ENCODE measurements at places on chromosomes 5 and 9. TPM values are rescaled to one million over a fixed set of nuclear protein-coding genes. Genes with fewer than 3 reads are reported as not detected.

The TLX3 gene
- total RNA-seq, result not detected

The MAMDC2 gene
- 2.6 TPM for total RNA-seq

The INSL4 gene
- total RNA-seq, result under 0.01 TPM

The PHF24 gene
- 0.13 TPM for total RNA-seq

The APBA1 gene
- 15.2 TPM for total RNA-seq

The SLC1A3 gene
- total RNA-seq, result 0.19 TPM

The MAST4 gene
- 6.7 TPM for total RNA-seq
